Activated naive CD4-positive, alpha-beta T cell (primary cell): ENCODE measurements at places on chromosomes 5 and 9.

DNA sequence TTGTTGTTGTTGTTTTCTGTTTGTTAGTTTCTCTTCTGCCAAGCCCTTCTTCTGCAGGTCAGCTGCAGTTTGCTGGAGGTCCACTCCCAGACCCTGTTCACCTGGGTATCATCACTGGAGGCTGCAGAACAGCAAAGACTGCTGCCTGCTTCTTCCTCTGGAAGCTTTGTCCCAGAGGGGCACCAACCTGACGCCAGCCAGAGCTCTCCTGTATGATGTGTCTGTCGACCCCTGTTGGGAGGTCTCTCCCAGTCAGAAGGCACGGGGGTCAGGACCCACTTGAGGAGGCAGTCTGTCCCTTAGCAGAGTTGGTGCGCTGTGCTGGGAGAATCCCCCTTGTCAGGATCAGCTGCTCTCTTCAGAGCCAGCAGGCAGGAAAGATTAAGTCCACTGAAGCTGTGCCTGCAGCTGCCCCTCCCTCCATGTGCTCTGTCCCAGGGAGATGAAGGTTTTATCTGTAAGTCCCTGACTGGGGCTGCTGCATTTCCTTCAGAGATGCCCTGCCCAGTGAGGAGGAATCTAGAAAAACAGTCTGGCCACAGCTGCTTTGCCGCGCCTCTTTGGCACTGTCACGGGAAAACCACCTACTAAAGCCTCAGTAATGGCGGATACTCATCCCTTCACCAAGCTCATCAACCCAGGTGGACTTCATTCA lies 299.2 kb downstream of the EDIL3 start:
- no peak for DNase-seq

GRCh38 chr5:180639741-180640610 lies 9.4 kb downstream of the FLT4 start:
- DNase-seq, result no peak

GRCh38 chr9:89553451-89554010 lies 51.3 kb upstream of the GADD45G start:
- no peak for DNase-seq

DNA sequence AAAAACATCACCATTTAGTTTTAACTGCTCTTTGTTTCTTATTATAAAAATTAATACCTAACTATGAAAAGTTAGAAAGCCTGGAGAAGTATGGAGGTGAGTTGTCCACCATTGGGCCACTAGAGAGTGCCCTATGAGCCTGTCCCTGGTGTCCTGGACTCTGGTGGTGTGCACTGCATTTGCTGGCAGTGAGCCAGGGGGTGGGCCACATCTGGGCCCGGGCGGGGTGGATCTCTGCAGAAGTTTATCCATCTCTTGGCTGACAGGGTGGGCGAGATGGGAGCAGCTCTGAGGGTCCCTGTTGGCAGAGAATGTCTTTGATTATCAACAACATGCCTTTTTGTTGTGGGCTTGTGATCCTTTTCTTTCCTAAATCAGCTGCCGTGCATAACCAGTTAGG lies 8.2 kb downstream of the TENT4A start:
- DNase-seq, result no peak

DNA sequence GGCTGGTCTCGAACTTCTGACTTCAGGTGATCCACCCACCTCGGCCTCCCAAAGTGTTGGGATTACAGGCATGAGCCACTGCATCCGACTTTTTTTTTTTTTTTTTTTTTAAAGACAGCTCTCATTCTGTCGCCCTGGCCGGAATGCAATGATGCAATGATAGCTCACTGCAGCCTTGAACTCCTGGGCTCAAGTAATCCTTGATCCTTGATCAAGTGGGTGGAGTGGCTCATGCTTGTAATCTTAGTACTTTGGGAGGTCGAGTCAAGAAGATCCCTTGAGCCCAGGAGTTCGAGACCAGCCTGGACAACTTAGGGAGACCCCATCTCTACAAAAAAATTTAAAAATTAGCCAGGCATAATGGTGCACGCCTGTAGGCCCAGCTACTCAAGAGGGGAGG lies 8.1 kb downstream of the SEC24A start:
- no peak for DNase-seq

DNA sequence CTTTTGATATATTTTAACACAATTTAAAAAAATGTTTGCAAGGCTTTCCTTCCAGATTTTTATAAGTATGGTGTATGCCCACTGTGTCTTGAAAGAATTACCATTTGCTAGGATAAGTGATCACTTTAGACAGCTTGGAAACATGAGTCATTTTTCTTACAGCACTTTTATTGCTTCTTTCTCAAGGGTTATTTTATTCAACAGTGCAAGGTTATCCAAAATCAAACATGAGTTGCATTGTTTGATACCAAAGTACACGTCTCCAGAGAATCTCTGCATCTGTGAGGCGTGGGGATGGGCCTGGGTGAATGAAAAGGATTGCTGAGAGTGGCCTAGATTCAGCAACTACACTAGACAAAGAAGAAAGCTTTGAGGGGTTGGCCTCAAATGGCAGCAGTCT lies 329.6 kb downstream of the ADAMTS6 start:
- DNase-seq, result no peak

GRCh38 chr5:120614531-120615180 lies 150.6 kb downstream of the PRR16 start:
- DNase-seq, result no peak

DNA sequence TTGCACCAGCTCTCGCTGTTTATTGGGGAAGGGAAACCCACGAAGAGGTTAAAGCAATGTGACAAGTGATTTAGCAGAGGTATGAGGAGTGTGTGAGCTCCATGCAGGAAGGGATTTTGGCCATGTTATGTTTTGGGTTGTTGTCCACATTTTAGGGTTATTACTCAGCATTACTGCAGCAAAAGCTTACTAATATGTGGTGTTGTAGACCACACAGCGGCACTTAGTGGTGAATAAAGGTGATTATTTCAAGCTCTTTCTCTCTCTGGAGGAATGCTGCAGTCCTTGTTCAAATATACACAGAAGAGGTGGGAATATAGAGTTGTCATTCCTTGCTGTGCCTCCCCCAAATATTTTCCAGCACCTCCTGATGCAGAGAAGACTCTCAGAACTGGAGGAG lies 29.7 kb upstream of the AKNA start:
- DNase-seq, result no peak

GRCh38 chr9:98846879-98847278 lies 39.4 kb downstream of the GALNT12 start:
- no peak for DNase-seq

- DNase-seq, result no peak
Measured at GRCh38 chr9:81317939-81318338, 371.4 kb downstream of the TLE1 start.

- no peak for DNase-seq
Measured at GRCh38 chr5:133914434-133914833, 54.0 kb downstream of the C5orf15 start.

DNA sequence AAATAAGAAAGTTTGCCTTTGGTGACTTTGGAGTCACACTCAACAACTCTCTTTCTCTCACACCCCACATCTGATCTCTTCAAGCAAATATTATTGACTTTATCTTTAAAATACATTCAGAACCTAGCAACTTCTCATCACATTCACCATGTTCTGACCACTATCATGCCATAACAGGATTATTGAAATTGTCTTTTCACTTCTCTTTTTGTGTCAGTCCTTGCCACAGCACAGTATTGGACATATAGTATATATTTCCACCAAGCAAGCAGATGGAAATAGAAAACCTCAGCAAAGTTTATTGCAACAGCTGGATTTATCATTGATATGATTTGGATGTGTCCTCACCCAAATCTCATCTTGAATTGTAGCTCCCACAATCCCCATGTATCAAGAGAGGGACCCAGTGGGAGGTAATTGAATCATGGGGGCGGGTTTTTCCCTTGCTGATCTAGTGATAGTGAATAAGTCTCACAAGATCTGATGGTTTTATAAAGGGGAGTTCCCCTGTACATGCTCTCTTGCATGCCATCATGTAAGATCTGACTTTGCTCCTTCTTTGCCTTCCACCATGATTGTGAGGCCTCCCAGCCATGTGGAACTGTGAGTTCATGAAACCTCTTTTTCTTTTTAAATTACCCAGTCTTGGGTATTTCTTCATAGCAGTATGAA lies 26.9 kb upstream of the ITGA1 start:
- no peak for DNase-seq
